ENCODE measurements at places on chromosomes 4 and X.

- no peak for DNase-seq
Measured at GRCh38 chrX:47230136-47230868, 2.5 kb upstream of the USP11 start.

GRCh38 chrX:11434607-11435006 lies 141.4 kb downstream of the AMELX start:
- DNase-seq, result no peak

- DNase-seq, result peak; percentile 62
Measured at GRCh38 chrX:74923942-74924448, 1.3 kb downstream of the NEXMIF start.

GRCh38 chr4:76991161-76991660 lies 41.7 kb downstream of the SEPTIN11 start:
- DNase-seq, result no peak

- DNase-seq, result no peak
Measured at GRCh38 chrX:133745349-133745748, 240.0 kb downstream of the GPC3 start.

DNA sequence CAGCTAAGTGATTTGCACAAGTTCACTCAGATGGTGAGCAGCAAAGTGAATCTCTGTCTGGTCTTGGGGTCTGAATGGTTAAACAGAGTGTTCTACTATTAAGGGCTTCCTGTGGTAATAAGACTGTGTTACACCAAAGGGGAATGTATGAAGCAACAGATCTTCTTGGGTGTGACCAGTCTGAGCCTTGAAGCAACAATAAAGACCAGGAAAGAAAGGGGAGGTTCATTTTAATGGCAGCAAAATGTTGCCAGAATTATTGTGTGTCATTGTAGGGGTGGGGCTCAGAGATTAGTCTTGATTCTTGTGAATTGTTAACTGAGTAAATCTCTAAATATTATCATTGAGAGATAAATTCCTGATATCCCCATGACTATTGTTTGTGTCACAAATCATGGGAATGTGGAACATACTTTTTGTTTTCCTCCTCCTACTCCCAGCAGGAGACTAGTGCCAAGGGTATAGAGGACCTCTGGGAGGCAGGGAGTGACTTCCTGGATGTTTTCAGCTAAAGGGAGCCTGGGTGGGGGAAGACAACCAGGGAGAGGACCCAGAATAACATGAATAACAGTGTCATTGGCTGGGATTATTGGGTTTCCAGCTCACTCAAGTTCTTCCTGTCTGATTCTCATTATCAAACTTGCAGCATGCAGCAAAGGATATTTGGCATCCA lies 141.4 kb upstream of the PAK3 start:
- DNase-seq, result no peak

GRCh38 chr4:170305627-170306026 lies 215.9 kb upstream of the AADAT start:
- DNase-seq, result no peak

GRCh38 chr4:156975686-156976085 lies 4.1 kb upstream of the PDGFC start:
- DNase-seq, result no peak

DNA sequence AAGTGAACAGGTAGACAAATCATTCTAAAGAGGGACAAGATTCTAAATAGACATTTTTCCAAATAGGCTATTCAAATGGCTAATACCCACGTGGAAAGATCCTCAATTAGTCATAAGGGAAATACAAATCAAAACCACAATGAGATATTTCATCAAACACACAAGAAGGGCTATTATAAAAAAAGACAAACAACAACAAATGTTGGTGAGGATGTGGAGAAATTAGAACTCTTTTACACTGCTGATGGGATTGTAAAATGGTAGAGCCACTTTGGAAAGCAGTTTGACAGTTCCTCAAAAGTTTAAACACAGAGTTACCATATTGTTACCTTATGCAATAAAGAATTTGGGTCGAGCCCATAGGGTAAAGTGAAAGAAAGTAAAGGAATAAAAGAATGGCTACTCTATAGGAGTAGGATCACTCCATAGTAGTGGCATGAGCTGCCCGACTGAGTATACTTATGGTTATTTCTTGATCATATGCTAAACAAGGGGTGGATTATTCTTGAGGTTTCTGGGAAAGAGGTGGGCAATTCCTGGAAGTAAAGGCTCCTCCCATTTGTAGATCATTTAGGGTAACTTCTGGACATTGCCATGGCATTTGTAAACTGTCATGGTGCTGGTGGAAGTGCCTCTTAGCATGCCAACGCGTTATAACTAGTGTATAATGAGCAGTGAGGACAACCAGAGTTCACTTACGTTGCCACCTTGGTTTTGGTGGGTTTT lies 58.9 kb upstream of the FAM9C start:
- no peak for DNase-seq

GRCh38 chr4:145396581-145396980 lies 85.1 kb upstream of the SMAD1 start:
- no peak for DNase-seq

- no peak for DNase-seq
Measured at GRCh38 chr4:20317424-20317985, 65.8 kb downstream of the SLIT2 start.

DNA sequence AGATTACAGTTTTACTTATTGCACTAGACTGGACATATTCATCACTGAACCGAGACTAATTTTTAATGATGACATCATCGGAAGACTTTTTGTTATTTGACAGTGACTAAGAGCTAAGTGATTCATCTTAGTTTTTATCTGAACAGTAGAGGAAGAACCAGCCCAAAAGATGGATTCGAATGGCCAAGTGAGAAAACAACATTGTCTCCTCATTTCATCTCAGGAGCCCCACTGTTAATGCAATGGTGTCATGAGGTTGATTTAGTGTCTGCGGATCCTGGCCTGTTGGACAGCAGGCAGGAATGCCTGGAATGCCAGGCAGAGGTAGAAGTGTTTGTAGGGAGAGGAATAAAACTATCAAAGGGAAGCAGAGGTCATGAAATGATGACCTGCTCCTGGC lies 37.8 kb upstream of the HPF1 start:
- no peak for DNase-seq

GRCh38 chr4:157196046-157196445 lies 24.5 kb upstream of the GRIA2 start:
- no peak for DNase-seq

DNA sequence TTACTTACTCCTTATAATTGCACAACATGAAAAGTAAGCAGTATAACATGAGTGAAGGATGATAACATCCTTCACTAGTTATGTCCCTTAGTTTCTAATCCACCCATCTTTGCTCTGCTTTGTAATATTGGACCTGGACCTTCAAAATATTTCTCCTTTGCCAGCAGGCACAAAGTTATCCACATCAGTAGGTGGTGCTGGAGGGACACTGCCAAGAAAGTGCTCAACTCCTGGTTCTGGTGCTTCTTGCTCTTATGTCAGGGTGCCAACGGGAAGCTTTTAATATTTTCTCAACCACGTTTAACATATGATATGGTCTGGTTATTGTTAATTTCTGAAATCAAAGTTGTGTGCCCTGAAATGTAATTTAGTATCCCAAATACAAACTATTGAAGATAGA lies 49.1 kb downstream of the TMEM165 start:
- no peak for DNase-seq

- DNase-seq, result no peak
Measured at GRCh38 chr4:158538911-158539310, 17.2 kb downstream of the RXFP1 start.

DNA sequence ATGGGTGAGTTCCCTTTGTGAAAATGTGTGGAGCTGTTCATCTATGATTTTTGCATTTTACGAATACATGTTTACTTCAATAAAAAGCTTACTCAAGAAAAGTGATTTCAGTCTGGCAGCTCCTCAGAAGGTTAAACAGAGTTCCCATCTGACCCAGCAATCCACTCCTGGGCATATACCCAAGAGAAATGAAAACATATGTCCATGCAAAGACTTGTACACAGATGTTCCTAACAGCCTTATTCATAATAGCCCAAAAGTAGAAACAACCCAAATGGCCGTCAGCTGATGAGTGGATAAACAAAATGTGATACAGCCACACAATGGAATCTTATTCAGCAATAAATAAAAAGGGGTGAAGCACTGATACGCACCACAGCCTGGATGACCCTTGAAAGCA lies 20.8 kb downstream of the CLCN4 start:
- no peak for DNase-seq

DNA sequence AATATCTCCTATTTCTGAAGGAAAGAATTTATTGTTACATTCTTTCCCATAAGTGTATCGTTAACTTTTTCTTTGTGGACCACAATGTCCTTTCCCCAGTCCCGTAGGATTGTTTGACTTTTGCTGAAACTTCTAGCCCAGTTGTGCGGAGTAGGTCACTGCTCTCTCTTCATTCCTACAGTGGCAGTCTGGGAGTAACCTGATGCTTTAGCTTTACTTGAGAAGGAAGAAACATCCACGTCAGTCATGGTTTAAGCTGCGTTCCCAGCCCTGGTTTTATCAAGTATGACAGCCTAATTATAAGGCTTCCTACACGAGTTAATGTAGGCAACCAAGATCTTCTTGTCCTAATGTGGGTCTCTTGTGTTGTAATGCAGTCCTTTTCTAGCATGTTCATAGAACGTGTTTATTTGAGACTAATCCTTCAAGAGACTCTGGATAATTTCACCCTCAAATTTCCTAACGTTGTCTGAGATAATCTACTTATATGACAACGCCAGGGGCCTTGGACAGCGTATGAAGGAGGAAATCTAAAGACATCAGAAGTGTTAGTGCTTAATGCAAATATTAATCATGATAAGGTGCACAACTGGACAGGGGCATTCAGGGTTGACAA lies 40.8 kb upstream of the GRPR start:
- no peak for DNase-seq

GRCh38 chrX:15497865-15498264 lies 2.7 kb upstream of the BMX start:
- DNase-seq, result peak; percentile 57

- DNase-seq, result no peak
Measured at GRCh38 chr4:99710681-99711345, 53.2 kb upstream of the C4orf54 start.

DNA sequence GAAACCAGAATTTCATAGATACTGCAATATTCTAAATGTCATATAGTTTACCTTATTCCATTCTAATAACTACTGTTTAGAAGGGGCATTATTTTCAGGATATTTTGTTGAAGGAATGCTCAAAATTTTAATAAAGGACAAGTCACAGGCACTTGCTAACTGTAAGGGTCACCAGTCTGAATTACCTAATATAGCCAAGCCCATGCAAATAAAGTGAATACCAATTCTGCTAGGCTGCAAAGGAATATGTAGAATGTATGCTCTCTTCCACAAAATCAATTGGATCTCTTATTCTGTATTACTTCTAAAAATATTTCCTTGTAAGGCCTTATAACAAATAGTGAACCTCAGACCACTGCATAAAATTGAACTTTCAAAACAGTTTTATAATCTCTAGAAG lies 52.3 kb upstream of the FAT4 start:
- DNase-seq, result no peak

- DNase-seq, result no peak
Measured at GRCh38 chr4:158997660-158998349, 105.1 kb upstream of the RAPGEF2 start.

Data from Right ventricle myocardium inferior (tissue), 1 donor.